ENCODE measurements at places on chromosomes 6 and 20. TPM values are rescaled to one million over a fixed set of nuclear protein-coding genes. Genes with fewer than 3 reads are reported as not detected.

MYBL2 gene
- total RNA-seq, result 4.1 TPM

- no peak for DNase-seq
These were observed 37.8 kb upstream of the RNF144B start for GRCh38 chr6:18349386-18349785.

HACE1 gene
- 18.9 TPM for total RNA-seq

BMP6 gene
- 0.89 TPM for total RNA-seq

LIME1 gene
- 9.4 TPM for total RNA-seq

IL17A gene
- total RNA-seq, result not detected

B3GAT2 gene
- not detected for total RNA-seq

DNA sequence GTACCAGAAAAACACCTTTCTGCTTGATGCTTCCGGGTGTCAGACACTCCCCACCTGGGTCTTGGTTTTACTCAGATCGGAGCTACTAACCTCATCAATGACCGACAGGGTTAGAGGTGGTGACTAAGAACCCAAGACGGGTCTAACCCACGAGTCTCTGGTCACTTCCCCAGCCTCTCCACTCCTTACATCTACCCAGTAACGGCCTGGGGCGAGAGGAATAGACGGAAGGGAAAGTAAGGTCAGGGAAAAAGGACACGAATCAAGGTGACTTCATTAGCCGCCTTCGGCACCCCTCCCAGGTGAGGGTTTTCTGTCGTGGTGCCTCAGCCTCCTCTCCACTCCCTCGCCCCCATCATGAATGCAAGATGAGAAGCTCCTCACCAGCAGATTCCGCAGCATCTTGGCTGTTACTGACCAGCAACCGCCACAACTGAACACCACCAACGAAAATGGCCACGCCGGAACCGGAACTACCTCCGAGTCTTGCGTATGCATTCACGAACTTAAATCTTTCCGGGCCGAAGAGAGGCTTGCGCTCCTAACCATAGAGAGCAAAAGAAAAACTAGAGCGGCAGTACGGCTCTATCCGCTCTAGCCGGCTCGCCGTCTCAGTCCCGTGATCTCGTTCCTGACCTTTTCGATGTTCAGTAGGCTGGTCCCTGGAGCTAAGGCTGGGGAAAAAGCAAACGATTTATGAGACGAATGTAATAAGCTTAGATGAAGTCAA lies at the start of gene COX7A2:
Gene COX7A2 (minus strand): TSS at position 469 of the 730 bp plus-strand sequence. CDS start 67 bp downstream, at position 402.
- peak; percentile 97 for DNase-seq

DNA sequence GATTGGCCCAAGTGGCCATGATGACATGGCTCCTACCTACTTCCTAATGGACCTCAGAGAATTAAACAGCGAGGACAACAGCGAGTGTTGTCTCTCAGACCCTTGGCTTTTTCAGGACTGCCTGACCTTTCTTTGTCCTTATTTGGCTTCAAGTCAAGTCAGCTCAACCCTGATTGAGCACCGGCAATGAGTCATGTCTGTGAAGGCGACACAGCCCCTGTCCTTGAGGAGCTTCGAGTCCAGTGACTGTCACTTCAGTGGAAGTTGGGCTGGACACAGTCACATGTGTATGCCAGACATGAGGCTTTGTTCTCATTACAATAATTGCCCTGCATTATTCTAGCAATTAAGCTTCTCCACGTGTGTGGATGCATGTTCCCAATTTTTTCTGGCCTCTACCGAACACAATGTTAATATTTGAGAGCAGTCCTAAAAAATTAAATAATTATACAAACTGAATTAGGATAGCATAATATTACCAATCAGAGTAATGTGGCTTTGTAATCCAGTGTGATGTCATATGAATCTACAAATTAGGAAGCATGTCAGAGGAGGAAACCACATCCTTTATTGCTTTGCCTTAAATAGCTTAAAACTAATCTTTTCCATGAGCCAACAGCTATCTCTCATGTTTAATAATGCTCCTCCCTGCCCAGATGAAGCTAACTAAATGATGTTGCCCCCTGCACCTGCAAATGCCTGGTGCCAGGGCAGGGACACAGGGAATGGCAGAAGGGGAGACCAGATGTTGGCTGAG lies 178.6 kb downstream of the CDH26 start:
- no peak for DNase-seq

HLA-DRB1 gene
- total RNA-seq, result 4.0 TPM

DNA sequence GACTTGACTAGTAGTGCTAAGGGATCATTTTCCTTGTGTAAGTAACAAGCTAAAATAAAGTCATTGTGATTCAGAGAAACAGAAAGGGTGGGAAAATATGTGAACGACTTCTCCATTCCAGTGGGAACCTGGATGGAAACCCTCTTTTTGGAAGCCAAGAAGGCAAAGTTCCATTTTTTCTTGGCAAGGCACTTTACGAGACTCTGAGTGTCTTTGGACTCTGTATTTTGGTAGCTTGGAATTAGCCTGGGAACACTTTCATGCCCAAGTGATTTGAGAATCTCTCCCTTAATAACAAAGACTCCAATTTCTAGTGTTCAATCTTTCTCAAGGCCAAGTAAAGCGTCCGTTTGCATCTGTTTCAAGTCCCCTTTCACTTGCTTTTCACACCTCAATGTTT lies 100.5 kb upstream of the SASH1 start:
- no peak for DNase-seq

DNA sequence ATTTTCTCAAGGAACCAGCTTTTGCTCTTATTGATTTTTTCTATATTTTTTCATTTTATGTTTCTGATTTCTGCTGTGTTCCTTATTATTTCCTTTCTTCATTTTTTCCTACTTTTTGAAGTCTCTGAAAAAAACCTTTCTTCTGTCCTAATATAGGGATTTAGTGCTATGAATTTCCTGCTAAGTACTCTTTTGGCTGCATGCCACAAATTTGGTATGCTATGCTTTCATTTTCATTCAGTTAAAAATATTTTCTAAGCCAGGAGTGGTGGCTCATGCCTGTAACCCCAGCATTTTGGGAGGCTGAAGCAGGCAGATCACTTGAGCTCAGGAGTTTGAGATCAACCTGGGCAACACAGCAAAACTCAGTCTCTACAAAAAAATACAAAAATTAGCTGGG lies 30.6 kb downstream of the SIRPD start:
- no peak for DNase-seq

GRCh38 chr20:605237-605636 lies 4.9 kb downstream of the TCF15 start:
- DNase-seq, result no peak

DNA sequence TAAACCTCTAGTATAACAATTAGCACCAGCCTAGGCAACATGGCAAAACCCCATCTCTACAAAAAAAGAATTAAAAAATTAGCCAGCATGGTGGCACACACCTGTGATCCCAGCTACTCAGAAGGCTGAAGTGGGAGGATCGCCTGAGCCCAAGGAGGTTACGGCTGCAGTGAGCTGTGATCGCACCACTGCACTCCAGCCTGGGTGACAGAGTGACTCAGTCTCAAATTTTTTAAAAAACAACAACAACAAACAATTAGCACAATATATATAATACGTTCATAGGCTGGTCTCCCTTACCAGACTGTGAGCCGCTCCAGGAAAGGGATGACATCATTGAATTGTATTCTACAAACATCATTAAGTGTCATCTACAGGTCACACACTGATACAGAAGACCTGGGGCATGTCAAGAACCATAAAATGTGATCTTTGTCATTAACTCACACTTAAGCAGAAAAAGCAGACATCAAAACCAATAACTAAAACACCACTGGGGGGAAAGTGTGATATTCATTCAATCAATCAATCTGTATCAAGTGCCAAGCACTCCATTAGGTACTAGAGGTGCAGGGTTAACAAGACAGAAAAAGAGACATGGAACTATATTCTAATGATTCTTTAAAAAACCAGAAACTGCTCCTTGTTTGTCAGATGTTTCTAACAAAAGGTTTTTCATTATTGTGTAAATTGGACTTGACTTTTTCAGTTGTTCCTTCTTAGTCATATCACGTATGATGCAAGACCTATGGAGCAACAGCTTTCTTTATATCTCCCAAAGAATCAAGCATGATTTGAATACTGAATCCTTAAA lies 17.8 kb downstream of the MAP3K5 start:
- DNase-seq, result no peak

DNA sequence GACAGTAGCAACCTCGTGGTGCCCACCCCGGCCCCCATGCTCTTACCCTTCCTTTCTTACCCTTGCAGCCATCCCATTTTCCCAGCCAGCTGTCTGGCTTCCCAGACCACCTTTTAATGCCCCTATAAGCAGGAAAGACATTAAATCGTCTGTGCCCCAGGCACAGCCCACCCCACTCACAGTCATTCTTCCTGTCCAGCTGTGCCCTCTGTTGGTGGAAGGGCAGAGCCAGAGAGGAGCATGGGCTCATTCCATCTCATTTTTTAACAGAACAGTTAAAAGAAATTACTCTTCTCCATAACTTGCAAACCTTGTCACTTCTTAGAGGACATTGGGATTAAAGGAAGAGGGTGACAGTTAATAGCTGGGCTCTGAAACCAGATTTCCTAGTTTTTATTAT lies 240.5 kb downstream of the NRN1 start:
- no peak for DNase-seq

GRCh38 chr6:158707120-158707820 lies 57.4 kb downstream of the SYTL3 start:
- DNase-seq, result no peak

CRISP3 gene
- not detected for total RNA-seq

CTAGE9 gene
- not detected for total RNA-seq

DNA sequence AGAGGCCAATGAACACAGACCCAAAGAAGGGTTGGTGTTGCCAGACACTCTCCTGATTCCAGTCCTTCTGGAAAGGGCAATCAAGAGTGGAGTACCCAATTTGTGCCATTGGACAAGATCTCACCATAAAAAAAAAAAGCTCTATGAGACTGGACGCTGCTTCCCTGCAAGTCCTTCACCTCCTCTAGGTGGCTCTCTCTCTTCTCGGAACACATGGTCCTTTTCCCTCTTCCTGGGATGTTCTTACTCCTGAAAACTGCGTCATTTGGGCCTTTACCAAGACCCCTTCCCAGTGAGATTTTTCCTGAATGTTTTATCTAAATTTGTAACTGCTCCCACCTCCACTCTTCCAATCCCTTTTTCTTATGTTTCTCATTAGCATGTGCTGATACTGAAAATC lies 280.8 kb downstream of the FOXA2 start:
- DNase-seq, result no peak

DNA sequence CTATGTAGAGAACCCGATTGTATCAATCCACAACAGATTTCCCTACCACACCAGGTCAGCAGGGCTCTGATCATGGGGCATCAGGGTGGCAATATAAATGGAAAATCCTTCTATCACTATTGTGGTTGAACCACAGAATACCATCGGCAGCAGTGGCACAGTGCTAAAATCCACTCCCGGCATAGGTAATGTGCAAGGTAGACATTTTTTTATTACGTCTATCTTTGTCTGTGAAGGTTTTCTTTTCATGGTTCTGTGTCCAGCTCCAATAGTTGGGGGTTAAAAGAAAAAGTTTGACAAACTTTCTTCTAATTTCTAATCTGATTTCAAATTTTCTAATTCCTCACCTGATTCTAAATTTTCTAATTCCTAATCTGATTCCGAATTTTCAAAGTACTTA lies 302.7 kb upstream of the PREP start:
- DNase-seq, result no peak

DNA sequence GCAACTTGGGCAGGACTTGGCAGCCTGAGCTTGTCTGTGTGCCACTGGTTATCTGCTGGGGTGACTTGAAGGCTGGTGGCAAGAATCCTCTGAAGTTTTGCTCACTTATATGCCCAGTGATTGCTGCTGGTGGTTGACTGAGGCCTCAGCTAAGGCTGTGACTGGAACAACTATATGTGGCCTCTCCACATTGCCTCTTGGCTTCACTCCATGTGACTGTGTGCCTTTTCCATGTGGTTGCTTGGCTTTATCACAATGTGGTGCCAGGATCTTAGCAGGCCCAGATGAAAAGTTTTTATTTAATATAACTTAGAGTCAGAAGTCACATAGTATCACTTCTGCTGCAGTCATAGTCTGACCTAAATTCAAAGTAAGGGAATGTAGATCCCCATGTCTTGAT lies 104.5 kb downstream of the ADAT2 start:
- no peak for DNase-seq

GRCh38 chr6:164859816-164860215 lies 449.6 kb downstream of the C6orf118 start:
- DNase-seq, result no peak
